ENCODE measurements at places on chromosomes 11 and 22. TPM values are rescaled to one million over a fixed set of nuclear protein-coding genes. Genes with fewer than 3 reads are reported as not detected.

Gene LRRC32
- total RNA-seq, result 45.1 TPM

Gene SCGB1A1
- not detected for total RNA-seq

Gene INTS4
- total RNA-seq, result 29.4 TPM

Gene PRR33
- total RNA-seq, result not detected

Gene ZNF280B
- total RNA-seq, result 0.13 TPM

Gene APOA5
- not detected for total RNA-seq

Gene NXPE2
- total RNA-seq, result 0.07 TPM

Gene SMTNL1
- not detected for total RNA-seq

Gene NXPE1
- total RNA-seq, result not detected

Gene INS
- total RNA-seq, result not detected

Gene ANKK1
- total RNA-seq, result not detected

Gene TSSK2
- total RNA-seq, result not detected

Gene B3GAT1
- not detected for total RNA-seq

Gene CYB561A3
- total RNA-seq, result 71.0 TPM

Gene MYOD1
- total RNA-seq, result not detected

Gene RAB36
- 3.8 TPM for total RNA-seq

Gene OR52H1
- 0.91 TPM for total RNA-seq

Gene ARHGAP8
- total RNA-seq, result 0.03 TPM

Gene UPK3A
- not detected for total RNA-seq

Gene OR8J3
- total RNA-seq, result not detected

Gene ZNF214
- total RNA-seq, result 2.7 TPM

Gene GTSE1
- total RNA-seq, result 1.5 TPM

Gene KRTAP5-1
- total RNA-seq, result not detected

Gene ZNF215
- total RNA-seq, result 3.8 TPM

Gene CAVIN3
- total RNA-seq, result 111 TPM

Gene CATSPER1
- total RNA-seq, result not detected

Gene CCDC89
- total RNA-seq, result 4.2 TPM

Gene PGA5
- 0.65 TPM for total RNA-seq

Gene OR52I2
- total RNA-seq, result not detected

Gene ARSA
- total RNA-seq, result 36.3 TPM

Gene PATE2
- 0.20 TPM for total RNA-seq

Gene MUC5B
- total RNA-seq, result not detected

Gene SAA1
- total RNA-seq, result not detected

Gene MS4A3
- not detected for total RNA-seq

Data from smooth muscle cell of the pulmonary artery (primary cell).